ENCODE measurements at places on chromosomes 5 and 9.

DNA sequence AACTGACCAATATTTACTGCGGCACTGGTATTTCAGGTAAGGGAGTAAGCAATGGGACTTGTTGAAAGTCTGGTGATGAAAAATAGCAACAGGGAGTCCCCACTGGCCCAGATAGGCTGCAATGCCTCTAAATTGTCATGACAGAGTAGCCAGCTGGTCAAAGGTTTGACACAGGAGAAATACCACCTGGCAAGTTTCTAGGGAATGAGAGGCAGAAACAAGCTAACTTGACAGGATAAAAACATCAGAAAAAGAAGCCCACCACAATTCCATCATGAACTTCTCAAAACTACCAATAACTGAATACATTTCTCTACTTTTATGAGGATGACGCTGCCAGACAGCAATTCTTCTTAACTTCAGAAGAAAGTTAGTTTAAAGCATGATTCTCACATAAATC, 99.8 kb downstream of the STRBP start:
- DNase-seq, result no peak

DNA sequence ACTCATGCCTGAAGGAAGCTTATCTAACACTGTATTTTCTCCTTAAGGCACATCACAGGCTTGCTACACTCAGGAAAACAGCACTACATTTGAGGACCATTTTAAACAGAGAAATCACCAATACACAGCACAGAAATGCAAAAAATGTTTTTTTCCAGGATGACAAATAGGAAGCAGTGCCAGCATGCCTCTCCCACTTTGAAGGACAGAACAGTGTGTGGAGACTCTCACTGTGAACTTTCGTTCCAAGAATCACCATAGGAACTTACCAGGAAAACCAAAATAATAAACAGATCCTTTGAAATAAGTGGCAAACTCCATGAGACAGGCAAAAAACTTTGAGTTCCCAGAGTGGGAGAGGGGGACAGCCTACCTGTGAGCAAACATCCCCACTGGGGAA, 217.8 kb upstream of the MAST4 start:
- no peak for DNase-seq

- peak; percentile 54 for DNase-seq
Observed at GRCh38 chr5:125410537-125411070, 664.2 kb upstream of the ZNF608 start.

DNA sequence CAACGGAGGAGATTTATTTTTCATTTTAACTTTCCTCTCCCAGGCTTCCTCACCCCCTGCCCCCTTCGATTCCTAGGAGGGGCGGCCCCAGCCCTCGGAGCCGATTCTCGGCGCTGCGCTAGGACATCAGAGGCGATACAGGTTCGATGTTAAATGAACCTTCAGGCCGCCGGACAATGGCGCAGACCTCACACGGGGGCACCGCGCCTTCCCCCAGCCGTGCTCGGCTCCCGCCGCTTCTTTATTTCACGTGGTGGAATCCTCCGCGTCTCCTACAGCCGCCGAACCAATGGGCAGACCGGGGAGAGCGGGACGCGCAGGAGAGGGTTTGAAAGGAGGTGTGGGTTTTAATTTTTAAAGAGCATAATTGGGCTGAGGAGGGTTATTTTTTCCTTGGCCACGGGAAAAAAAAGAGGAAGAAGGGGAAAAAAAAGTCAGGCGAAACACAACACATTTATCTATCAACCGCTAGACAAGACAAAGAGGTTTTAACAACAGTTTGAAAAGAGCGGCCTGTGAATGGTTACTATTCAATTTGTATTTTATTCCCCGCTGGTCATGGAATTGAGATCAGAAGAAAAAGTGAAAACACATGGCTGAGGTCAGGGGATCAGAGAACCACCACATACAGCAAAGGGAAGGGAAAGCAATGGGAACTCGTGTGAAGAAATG, 126.8 kb downstream of the TMEM174 start:
- DNase-seq, result no peak

DNA sequence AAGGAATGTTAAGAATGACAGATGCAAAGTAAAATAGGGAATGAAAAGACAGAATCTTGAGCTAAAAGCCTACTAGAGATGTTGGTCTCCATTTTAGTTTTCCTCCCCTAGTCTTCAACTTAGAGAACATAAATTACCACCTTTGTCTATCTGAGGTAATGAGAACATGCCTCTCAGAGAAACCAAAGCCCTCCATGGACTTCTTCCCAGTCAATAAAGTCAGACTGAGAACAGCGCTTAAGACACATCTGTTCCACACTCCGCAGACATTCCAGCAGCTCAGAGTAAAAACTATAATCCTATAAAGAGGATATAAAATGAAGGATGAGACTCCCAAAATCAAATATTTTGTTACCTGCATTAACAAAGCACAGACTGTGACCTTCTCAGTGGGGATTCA, 79.2 kb downstream of the DPYSL3 start:
- no peak for DNase-seq

GRCh38 chr9:135085830-135086546, 1.5 kb upstream of the OLFM1 start:
- DNase-seq, result peak; percentile 85

DNA sequence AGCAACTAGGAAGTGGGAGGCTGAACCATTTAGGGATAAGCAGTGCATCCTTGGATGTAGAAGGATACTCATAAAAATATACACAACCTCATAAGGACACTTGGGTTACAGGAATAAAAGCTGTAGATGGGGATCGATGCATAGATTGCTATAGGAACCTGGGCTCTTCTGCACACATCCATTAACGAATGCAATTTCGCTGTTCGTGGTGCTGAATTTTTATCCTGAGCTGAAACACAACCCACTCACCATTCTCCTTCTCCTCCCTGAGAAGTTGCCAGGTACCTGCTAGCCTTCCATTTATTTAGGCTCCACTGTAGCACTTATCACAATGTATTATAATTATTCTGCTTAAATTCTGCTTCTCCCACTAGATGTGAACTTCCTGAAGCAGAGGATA, 320.6 kb upstream of the BRINP1 start:
- DNase-seq, result no peak

GRCh38 chr5:176535101-176535663, 2.0 kb downstream of the RNF44 start:
- DNase-seq, result no peak

DNA sequence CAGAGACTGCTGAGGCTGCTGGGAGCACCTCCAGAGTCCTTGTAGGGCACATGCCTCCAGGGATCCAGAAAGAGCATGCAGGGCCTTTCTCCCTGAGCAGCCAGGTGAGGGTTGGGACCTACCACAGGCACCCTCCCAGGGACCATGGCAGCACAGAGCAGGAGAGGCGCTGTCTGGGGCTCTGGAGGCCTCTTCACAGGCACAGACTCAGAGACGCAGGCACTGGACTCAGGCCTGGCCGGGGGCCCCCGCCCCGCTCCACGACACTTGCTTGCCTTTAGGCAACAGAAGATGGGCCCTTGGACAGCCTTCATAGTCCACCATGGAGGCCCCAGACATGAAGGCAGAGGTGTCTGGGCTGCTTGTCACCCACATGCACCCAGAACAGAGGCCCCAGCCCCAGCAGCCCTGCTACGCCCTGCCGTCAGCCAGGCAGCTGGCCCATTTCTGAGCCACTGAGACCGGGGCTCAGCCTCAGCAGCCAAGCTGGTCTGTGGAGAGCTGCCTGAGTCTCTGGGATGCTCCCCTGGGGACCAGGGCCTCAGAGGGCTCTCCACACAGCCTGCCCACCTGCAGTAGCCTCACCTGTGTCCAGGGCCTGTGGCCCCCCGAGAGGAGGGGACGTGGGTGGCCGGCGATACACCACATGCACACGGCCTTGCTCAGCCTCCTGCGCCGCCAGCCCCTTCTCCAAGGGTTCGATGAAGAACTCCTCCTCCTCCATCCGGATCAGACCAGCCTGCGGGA, 72.8 kb downstream of the ADAMTS2 start:
- DNase-seq, result peak; percentile 6

DNA sequence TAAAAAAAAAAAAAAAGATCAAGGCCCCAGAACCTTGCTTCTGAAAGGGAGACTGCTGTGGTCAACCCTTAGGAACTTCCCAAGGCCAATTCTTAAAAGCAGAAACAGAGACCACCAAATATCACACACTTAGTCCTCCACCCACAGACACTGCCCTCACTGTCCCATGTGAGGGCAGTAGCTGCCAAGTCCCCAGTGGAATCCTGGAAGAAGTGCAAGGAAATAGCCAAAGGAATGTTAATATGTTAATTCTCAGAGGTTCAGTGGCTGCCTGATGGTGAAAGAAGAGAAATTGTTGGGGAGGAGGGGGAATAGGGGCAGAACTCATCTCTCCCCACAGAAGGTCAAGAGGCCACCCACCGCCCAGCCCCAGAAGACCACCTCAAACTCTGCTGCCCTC, 23.1 kb downstream of the FSTL4 start:
- no peak for DNase-seq
